A549 treated with Mapracorat at 1 μM for 4 hours (cell line): ENCODE measurements at places on chromosomes 2 and 18. TPM values are rescaled to one million over a fixed set of nuclear protein-coding genes. Genes with fewer than 3 reads are reported as not detected.

Gene MAP3K19
- total RNA-seq: not detected in 5 replicates

Gene BAZ2B
- 6.5 to 8.4 TPM (median 8.1 TPM) in 5 replicates for total RNA-seq

Gene LRP1B
- not detected in 5 replicates for total RNA-seq

Gene LRRC30
- total RNA-seq: not detected in 5 replicates

Gene NGEF
- total RNA-seq: 14.7 to 20.3 TPM (median 16.9 TPM) in 5 replicates

Gene SKA1
- 11.2 to 11.9 TPM (median 11.7 TPM) in 5 replicates for total RNA-seq

Gene KCNIP3
- 0.97 to 2.3 TPM (median 2.1 TPM) in 5 replicates for total RNA-seq

Gene MAP2
- total RNA-seq: 0.74 to 1.9 TPM (median 1.4 TPM) in 5 replicates

Gene CPO
- 0.11 to 0.13 TPM in 2 of 5 replicates, not detected in the others for total RNA-seq

Gene NBEAL1
- total RNA-seq: 2.8 to 4.9 TPM (median 3.7 TPM) in 5 replicates

Gene SIGLEC15
- total RNA-seq: not detected in 5 replicates
